ENCODE measurements at places on chromosomes 1 and 21.

GRCh38 chr1:67676287-67676686, 8.7 kb upstream of the GADD45A start:
- no peak for DNase-seq

GRCh38 chr1:162696286-162696862, 64.1 kb downstream of the DDR2 start:
- DNase-seq, result no peak

DNA sequence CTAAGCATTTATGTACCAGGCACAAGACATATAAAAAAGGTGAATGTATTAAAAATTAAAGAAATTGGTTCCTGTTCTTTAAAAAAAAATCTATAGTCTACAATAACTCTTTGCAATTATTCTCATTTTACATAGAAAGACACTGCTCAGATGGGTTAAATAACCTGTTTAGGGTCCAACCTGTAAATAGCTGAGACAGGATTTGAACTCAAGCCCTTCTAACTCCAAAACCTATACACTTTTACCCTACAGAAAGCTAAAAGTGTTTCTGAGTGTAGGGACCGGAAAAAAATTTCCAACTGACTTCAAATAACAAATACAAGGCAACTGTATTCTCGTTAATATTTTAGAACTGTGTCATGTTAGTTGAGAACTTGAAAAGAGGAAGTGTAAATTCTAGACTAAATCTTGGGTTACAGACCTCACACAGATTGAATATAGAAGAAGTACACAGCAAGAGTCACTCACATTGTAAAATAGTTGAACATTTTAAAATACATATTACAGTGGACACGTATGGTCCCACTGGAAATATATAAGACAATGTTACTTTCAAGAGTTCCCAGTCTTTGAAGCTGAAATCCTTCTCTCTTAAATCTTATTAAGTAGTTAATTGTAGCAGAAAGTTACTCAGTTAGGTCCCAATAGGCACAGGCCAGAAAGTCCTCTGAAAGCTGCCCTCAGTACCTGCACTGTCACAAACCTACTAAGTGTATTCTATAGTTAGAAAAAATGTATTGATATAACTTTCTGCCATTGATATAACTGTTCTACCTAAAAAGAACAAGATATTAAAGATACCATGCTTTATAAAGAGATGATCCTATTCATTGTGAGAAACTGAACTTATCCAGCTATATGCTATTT, 7.3 kb downstream of the EDEM3 start:
- DNase-seq, result no peak

DNA sequence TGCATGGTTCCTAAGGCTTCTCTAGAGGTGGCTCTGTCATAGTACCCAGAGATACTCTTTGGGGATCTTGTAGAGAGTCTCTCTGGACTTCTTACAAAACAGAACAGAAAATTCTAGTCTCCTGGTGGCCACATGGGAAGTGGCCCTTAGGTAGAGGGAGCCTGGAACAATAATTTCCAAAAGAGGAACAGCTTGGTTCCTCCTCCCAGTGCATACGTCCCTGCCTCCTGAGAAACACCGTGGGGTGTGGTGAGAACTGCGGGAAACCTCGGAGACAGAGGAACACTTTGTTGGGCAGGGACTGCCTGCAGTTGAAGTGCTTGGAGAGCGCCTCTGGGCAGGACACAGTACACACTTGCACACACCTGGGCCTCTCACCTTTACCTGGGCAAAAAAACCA, 38.8 kb upstream of the EPHA8 start:
- no peak for DNase-seq

DNA sequence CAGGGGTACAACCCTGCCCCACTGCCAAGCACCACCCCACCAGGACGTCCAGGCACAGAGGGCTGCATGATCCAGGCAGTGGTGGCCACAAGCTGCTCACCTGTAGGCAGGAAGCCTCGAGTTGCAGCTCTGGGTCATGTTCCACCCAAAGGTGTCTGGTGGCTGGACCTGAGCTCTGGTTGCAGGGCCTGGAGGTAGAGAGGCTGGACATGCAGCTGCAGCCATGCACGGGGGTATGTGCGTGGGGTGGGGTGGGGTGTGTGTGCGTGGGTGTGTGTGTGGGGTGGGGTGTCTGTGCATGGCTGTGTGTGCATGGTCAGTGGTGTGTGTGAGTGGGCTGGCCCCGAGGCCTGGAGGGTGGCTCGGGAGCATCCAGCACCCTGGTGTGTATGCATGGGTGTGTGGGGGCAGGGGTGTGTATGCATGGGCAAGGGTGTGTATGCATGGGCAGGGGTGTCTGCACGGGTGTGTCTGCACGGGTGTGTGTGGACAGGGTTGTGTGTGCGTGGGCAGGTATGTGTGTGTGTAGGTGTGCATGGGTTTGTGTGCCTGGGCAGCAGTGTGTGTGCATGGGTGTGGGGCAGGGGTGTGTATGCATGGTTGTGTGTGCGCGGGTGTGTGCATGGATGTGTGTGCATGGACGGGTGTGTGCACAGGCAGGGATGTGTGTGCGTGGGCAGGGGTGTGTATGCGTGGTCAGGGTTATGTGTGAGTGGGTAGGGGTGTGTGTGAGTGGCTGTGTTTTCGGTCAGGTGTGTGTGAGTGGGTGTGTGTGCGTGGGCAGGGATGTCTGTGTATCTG, 15.6 kb downstream of the ARHGEF16 start:
- no peak for DNase-seq

GRCh38 chr1:30516485-30516858, 206.9 kb downstream of the MATN1 start:
- DNase-seq, result no peak

GRCh38 chr1:90919190-90919719, 102.6 kb downstream of the ZNF644 start:
- no peak for DNase-seq

DNA sequence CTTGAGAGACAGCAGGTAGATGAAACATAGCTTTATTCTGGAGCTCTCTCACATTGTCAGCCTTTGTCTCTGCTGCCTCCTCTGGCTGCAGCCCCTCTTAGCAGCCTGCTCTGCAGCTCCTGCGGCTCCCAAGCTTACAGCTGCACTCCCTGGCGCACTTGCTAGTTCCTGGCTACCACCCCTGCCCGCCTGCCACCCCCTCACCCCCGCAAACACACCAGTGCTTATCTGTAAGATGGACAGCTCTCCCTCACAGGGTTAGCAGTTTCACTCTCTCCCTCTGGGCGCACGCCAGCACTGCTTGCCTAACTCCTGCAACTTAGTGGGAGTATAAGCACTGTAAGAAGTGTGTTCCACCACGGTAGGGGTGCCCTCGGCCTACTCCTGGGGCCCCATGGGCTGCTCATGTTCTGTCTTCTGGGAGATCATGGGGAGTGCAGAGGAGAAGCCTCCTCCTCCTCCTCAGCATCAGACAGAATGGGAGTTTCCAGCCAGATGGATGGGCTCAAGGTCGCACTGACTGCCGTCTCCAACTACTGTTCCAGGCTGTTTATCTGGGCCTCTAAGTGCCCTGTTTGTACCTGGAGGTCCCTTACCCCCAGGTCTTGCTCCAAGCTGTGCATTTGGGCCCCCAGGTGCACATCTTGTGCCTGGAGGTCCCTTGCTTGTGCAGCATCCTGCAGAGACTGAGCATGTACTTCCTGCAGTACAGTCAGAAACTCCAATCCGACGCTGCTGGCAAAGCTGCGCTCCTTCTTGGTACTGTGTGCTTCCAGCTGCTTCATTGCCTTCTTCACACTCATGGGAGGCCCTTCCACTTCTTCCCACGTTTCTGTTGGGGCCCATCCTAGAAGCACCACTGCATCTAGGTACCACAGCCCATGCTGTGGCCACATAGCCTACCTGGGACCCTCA, 1388.1 kb downstream of the AMY1C start:
- DNase-seq, result no peak

Data from caudate nucleus (tissue), 63 donors.